ENCODE measurements at places on chromosomes 2 and 18.

DNA sequence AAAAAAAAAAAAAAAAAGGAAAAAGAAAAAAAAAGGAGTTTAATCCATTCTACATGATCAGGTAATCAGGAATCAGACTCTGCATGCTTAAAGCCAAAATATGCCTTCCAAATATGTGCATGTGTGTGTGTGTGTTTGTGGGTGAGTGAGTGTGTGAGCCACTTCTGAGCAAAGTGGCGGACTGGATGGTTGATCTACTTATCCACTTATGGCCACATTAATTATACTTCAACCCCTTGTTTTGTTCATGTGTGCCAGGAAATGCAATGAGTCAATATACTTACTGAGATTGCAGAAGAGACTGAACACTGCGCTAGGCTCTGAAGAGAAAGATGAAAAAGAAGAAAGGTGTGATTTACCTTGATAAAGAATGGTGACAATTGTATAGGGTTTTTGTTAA, 586.5 kb upstream of the NXPH2 start:
- no peak for DNase-seq

GRCh38 chr18:23529604-23530003, 26.3 kb downstream of the RMC1 start:
- no peak for DNase-seq

- DNase-seq = no peak
Measured at GRCh38 chr2:36963106-36963505, 3.2 kb downstream of the STRN start.

GRCh38 chr2:85611705-85612587, at the start of gene C2orf68:
Gene C2orf68 (minus strand): TSS chr2:85612066. CDS start chr2:85611984, 82 bp downstream.
- peak; percentile 88 for DNase-seq

- no peak for DNase-seq
Measured at GRCh38 chr2:238130696-238131628, 7.5 kb upstream of the KLHL30 start.

DNA sequence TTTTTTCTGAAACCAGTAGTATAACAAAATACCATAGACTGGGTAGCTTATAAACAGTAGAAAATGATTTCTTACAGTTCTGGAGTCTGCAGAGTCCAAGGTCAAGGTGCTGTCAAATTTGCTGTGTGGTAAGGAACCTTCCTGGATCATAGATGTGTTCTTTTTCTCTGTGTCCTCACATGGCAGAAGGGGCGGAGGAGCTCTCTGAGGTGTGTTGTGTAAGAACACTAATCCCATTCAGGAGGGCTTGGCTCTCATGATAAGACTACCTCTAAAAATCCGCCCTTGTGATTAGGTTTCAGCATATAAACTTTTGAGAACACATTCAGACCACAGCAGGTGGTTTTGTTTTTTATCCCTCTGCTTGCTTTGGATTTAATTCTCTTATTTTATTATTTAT, 25.7 kb downstream of the ANKRD62 start:
- no peak for DNase-seq

GRCh38 chr2:230492107-230492506, 76.1 kb downstream of the SP100 start:
- no peak for DNase-seq

DNA sequence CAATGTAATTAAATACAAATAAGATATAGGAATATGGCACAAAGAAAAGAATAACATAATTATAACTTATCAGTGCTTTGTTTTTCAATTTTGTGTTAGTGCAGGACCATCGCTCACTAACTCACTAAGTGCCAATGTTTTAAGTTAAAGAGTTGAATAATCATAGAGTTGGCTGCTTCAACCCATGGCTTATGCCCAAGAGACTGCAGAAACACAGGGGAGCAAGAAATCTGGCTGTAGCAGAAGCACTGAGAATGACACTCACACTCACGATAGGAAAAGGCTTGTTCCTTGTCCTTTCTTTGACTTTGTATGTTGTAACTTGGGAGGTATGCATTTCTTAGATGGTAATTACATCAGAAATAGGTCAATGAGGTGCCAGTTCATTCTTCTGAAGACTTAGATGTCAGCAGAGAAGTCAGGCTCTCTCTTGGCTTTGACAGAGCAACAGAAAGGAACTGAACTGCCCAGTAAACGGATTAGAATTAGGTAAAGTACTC, 852.2 kb downstream of the LRRTM4 start:
- no peak for DNase-seq

DNA sequence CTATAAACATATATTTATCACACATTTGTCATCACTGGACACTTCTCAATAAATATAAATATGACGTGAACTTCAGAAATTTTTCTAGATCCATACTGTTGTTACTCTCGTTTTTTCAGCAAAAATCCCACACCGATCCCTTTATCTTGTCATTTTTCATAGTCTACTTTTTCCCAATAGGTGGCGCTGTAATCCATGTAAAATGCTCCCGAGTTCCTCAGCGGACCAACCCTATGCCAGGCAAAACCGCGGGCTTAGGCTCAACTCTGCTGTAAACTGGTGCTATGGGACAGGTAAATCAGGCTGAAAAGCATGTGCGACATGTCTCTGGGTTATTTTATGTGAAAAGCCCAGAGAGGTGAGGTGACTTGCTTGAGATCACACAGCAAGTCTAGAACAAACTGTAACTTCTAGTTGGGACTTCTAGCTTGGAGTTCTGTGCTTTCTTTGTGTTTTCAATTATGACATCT, 104.0 kb downstream of the COBLL1 start:
- no peak for DNase-seq

GRCh38 chr2:10003206-10004125, 39.9 kb upstream of the KLF11 start:
- no peak for DNase-seq

DNA sequence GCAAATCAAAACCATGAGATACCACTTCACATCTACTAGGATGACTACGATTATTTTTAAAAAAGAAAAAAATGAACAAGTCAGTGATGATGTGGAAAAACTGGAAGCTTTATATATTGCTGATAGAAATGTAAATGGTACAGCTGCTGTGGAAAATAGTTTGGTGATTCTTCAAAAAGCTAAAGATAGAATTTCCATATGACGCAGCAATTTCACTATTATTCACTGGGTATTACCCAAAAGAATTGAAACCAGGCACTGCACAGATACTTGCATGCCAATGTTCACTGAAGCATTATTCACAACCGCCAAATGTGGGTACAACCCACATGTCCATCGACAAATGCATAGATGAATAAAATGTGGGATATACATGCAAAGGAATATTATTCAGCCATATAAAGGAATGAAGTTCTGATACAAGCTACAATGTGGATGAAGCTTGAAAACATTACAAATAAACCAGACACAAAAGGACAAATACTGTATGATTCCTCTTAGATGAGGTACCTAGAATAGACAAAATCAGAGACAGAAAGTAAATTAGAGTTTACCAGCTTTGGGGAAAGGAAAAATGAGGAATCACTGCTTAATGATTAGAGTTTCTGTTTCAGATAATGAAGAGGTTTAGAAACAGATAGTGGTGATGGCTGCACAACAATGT, 11.1 kb downstream of the RTTN start:
- peak; percentile 11 for DNase-seq

DNA sequence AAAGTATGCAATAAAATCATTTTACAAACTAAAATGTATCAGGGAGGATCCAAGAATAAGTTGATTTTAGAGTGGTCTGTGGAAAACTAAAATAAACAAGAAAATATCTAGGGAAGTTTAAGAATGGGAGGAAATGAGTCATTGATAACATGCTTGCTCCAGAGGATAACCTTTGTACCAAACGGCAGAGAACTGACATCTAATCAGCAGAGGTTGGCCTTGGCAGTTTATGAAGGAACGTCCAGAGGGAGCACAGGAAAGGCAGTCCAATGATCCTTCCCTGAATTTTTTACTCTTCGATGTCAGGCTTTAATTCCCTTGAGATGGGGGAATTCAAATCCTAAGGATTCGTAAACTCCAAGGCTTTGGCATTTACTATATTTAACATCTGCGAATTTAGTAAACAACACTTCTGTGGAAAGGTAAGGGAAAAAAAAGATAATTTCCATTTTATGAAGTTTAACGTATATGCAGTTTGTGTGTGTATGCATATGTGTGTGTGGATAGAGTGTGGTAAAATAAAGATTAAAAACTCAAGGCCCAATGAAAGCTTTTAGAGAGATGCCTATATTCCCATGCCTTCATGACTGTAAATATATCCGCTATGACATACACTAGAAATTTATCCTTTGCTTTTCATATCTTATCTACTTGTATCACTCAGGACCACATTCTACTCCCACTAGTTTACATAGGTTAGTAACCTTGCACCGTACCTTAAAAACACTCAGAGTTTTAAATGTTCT, 8.7 kb upstream of the INPP1 start:
- no peak for DNase-seq

All from activated T-cell treated with anti-CD3 and anti-CD28 coated beads for 48 hours (primary cell).